K562 (cell line): ENCODE measurements at places on chromosomes 6 and 20. TPM values are rescaled to one million over a fixed set of nuclear protein-coding genes. Genes with fewer than 3 reads are reported as not detected.

GRCh38 chr6:35278708-35279107, 18.9 kb upstream of the DEF6 start:
- no peak for DNase-seq

DNA sequence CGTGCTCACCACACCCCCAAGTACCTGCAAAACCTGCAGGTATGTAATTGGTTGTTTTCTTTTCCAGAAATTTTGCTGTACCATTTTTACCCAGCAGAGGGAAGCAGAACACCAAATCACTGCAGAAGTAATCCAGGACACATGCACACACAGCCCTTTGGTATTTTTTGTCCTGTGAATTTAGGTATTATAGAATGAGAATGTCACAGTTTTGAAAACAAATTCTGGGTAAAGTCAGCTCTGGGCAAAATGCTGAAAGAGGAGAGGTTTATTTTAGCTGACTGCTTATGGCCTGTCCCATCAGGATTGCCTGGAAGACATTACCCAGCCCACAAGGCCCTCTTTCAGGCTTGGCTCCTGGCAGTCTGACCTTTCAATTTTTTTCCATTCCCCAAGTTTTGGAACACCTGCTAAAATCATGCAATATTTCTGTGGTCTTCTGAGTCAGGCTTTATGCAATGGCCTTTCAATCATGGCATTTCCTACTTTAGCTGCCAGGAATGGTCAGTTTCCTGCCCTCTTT, 3.5 kb upstream of the EFHC1 start:
- DNase-seq, result peak; percentile 75

DNA sequence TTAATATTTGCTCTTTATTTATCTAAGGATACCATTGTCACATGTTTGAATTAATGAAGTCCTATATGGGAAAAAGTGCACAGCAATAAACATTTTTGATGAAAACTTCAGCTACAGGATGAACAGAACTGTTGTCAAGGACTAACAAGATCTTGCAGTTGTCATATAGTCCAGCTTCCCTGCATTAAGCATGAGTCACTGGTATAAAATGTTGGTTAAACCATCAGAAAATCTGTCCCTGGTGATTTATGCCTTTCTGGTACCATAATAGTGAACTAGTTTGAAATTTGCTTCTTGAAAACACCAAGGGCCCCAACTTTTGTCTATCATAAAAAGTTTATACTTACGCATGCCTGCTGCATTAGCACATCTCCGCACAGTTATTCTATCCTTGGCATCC, 60.4 kb upstream of the RSPO3 start:
- DNase-seq, result no peak

DEFB124 gene
- total RNA-seq, result not detected in 2 replicates
